ENCODE measurements at places on chromosomes 16 and 17.

GRCh38 chr17:37240381-37240780 is 135.4 kb upstream of the C17orf78 start:
- no peak for DNase-seq

DNA sequence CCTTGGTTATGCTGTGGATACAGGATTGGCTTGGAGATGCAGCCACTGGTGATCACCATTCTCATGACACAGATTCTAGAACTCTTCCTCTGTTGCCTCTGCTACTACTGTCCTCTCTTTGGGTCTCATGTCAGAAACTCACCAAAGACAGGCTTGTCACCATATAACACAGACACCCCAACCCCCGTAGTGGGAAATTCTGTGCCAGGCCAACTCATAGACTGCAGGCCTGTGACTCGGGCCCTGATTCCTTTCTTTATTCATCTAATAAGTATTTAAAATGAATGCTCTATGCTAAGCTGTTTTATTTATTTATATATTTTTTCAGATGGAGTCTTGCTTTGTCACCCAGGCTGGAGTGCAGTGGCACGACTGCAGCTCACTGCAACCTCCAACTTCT is 9.5 kb downstream of the CYB5D2 start:
- DNase-seq = no peak

DNA sequence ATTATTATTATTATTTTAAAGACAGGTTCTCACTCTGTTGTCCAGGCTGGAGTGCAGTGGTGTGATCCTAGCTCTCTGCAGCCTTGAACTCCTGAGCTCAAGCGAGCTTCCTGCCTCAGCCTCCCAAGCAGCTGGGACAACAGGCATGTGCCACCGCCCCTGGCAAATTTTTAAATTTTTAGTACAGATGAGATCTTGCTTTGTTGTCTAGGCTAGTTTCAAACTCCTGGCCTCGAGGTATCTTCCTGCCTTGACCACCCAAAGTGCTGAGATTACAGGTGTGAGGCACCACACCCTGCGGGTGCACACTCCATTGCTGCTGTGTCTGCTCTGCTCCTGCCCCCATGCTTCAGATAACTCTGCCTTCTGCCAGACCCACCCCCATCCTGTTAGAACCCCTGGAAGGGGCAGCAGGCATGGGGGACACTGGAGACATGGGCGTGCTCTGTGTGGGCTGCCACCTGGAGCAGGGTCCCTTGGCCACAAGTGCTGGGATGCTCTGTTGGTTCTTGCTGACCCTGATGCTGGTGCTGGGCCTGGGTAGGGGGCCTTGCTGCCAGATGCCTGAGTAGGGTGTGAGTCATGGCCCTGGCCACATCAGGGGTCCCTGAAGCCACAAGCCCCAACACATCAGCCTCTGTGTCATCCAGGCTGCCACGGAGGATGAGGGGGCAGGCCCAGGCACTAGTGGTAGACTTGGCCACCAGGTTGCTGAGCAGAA is 2.6 kb downstream of the GGT6 start:
- no peak for DNase-seq

- DNase-seq = no peak
Observed at GRCh38 chr17:64020056-64020766, at the start of gene ICAM2. TSS of gene ICAM2 (minus strand) at chr17:64020633. CDS start at chr17:64006691, 13,942 bp downstream.
